Stimulated activated CD8-positive, alpha-beta memory T cell treated with anti-CD3 and anti-CD28 coated beads, Interleukin-15, amount 100 ng/mL, for 4 hours (primary cell): ENCODE measurements at places on chromosomes 1 and 21.
A peak's percentile ranks its signal among the peaks of the same experiment; 100 is the strongest.

GRCh38 chr1:23651069-23651808 lies 40.4 kb upstream of the RPL11 start:
- no peak for DNase-seq

DNA sequence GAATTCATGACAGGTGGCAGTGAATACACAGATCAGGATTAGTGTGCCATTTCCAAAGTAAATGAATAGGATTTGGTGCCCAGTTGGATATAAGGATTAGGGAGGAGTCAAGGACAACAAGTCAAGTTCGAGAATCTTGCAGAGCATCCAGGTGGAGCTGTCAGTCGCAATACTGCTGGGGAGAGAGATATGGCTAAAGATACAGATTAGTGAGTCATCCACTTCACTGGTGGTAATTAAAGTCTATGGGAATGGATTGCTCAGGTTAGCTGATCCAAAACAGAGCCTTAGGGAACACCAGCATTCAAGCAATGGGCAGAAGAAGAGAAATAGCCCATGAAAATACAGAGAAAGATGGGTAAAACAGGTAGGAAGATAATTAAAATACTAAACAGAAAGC lies 26.8 kb downstream of the BCAS2 start:
- DNase-seq = no peak

- no peak for DNase-seq
Measured at GRCh38 chr1:198923993-198924392, 285.2 kb downstream of the PTPRC start.

- DNase-seq = no peak
Measured at GRCh38 chr1:64072089-64072793, 131.2 kb upstream of the UBE2U start.

GRCh38 chr1:228723287-228723686 lies 12.0 kb upstream of the RHOU start:
- DNase-seq = no peak

- no peak for DNase-seq
Measured at GRCh38 chr21:17003258-17003615, 509.6 kb upstream of the CXADR start.

GRCh38 chr1:212667223-212668139 lies 32.2 kb downstream of the BATF3 start:
- no peak for DNase-seq

DNA sequence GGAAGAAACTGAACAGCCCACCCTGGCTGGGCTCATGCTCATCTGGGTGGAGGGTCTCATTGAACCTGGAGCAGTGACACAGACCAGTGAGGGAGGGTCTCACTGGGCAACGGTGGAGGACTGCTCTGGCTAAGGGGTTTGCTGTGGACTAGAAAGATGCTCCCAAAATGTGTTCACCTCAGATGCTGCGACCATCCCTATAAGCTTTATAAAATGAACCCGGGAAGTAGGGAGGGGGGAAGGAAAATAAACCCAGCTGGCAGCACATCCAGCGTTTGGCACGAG lies 34.5 kb upstream of the LBR start:
- no peak for DNase-seq

GRCh38 chr1:155134880-155135414 lies 705 bp upstream of the SLC50A1 start:
- peak; percentile 61 for DNase-seq

- no peak for DNase-seq
Measured at GRCh38 chr1:77405186-77405585, 123.4 kb downstream of the AK5 start.

DNA sequence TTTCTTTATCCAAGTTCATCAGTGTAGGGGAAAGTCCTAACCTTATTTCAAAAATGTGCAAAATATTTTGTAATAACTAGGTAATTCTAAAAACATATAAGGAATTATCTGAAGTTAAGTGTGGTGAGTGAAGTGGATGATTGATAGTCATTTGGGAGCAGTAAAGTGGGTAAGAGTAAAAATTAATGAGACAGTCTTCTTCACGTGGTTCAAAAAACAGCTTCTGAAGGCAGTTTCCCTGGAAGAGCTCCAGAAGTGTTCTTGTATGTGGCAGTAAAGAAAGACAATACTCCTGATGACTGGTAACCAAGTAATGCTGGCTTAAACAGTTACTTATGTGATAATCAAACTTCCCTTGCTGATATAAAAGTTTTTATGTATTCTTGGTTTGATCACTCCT lies 50.3 kb downstream of the LEPR start:
- no peak for DNase-seq

GRCh38 chr1:194952171-194952570 lies 1656.1 kb downstream of the KCNT2 start:
- DNase-seq = no peak

DNA sequence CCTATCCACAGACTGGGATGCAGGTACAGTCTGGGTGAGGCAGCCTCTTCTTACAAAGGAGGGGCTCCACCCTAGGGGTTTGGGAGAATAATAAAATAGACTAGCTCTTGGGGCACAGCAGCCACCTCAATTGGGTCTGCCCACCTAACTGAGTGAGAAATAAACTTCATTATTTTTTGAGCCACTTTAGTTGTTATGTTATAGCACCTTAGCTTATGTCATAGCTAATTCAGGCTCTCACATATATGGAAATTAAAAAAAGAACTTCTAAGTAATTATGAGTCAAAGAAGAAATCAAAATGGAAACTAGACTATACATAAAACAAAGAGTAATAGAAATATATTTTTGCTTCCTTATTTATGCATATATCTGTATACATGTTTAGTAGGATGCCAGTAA lies 318.5 kb upstream of the B3GALT2 start:
- no peak for DNase-seq

GRCh38 chr1:29706936-29707335 lies 470.6 kb downstream of the PTPRU start:
- no peak for DNase-seq

DNA sequence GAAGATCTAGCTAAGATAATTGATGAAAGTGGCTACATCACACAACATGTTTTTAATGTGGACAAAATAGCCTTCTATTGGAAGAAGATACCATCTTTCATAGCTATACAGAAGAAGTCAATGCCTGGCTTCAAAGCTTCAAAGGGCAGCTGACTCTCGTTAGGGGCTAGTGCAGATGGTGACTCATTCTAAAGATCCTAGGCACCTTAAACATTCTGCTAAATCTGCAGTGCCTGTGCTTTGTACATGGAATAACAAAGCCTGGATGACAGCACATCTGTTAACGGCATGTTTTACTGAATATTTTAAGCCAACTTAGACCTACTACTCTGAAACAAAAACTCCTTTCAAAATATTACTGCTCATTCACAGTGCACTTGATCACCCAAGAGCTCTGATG lies 65.6 kb upstream of the USP24 start:
- DNase-seq = no peak

GRCh38 chr1:94708299-94708685 lies 111.9 kb upstream of the SLC44A3 start:
- DNase-seq = no peak

GRCh38 chr1:23947366-23947765 lies 12.3 kb upstream of the PNRC2 start:
- no peak for DNase-seq

DNA sequence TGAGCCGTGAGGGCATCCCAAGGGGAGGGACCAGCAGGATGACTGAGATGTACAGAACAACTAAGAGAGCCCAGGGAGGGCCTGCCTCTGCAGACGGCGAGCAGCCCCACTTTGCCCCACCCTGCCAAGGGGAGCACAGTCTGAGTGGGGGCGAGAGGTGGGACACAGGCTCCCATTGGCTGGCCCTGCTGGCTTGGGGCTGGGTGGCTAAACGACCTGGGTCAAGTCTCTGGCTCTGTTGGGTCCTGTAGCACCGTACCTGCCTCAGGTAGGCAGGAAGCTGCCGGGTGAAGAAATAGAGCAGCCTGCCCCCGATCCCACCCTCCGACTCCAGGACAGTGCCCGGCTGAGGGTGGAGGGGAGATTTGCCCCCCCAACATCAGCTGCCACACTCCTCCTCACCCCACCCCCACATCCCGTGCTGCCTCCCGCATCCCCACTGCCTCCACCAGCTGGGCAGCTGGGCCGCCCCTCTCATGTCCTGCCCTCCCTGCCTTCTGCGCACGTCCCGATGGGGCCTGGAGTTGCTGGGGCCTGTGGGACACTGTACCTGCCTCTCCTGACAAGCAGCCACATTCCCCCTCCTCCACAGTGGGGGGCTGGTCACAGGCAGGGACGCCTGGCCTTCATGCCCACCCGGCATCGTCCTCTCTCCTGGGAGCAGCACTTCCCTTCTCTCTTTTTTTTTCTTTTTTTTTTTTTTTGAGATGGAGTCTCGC lies 12.6 kb upstream of the PLEKHG5 start:
- DNase-seq = no peak

- DNase-seq = no peak
Measured at GRCh38 chr1:165456114-165456513, 11.2 kb upstream of the RXRG start.
